Left lobe of liver (tissue), 2 donors: ENCODE measurements at places on chromosomes 11 and 22. TPM values are rescaled to one million over a fixed set of nuclear protein-coding genes. Genes with fewer than 3 reads are reported as not detected.

DNA sequence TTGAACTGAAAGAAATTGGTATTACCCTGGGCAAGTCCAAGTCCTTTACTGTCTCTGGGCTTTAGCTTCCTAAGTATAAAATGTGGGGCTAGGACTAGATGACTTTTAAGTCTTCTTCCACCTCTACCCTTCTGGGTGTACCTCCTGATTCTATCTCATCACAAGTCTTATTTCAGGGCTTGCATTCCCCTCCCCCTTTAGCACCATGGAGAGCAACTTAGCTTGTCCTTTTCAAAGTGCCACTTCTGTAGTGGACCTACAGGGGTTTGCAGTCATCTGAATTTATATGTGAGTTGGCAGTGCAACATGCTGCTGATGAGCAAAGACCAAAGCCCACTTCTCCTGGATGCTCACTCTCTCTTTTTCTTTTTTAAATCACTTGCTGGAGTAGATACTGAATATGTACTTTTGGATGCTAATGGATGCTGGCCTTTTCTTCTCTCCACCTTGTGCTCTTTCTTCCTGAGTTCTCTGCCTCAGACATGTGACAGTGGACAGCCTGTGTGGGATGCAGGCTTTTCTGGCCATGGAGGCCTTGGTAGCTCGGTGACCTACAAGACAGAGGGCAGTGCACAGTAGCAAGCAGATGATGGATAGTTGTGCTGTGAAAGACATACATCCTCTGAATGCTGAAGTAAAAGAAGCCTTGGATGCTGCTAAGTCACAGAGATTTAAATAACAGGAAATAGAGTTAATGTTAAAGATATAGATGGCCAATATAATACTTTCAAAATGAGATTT lies 185.0 kb downstream of the NELL1 start:
- DNase-seq: no peak

- no peak for DNase-seq
These were observed 55.8 kb downstream of the NECTIN1 start for GRCh38 chr11:119673052-119673758.

DNA sequence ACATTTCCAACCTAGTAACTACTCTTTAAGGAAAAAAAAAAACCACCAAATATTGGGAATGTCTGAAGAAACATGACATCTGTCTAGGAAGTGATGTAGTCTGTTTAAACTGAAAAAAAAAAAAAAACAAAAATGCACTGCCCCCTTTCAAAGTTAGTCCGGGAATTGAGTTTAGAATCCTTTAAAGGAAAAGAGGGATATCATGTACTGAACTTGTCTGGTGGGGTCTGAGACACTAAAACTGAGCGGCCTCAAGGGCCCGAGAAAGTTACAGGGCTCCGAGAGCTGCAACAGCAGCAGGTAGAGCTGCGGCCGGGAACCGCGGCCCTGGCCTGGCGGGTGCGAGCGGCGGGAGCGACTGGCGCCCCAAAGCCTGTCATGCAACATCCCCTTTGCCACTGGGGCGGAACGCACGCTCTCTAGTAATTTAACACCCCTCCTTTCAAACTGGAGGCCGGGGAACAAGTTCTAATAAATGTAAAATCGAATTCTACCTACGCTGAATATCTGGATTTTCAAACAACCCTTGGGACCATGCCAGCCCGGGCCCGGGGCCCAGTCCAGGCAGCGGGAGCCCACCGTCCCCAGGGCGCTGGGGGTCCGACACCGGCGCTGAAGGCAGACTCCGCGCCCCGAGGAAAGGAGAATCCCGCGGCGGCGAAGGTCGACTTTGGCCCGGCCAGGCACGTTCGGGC lies 736 bp downstream of the RDX start:
- DNase-seq: peak; percentile 66

- no peak for DNase-seq
These were observed 12.9 kb downstream of the RELT start for GRCh38 chr11:73389134-73389525.

GRCh38 chr11:3224401-3225057 lies 5.9 kb upstream of the MRGPRG start:
- no peak for DNase-seq

The OR8D4 gene
- not detected for total RNA-seq

DNA sequence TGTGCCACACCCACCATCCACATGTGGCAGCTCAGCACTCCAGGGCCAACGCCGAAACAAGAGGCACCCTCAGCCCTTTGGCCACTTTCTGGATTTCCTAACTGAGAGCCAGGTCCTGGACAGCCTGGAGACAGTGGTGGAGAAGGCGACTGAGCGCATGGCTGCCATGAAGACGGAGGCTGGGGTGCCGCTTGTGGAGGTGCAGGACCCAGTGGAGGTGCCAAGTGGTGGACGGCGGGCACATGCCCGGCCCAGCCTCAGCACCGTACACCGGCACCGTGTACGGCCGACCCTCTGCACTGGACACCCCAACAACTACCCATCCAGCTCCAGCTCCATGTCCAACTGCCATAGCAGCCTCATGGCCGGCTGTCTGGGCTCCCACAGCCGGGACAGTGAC lies 1.5 kb downstream of the CCDC116 start:
- DNase-seq: no peak

- no peak for DNase-seq
These were observed 13.6 kb downstream of the UCP2 start for GRCh38 chr11:73969091-73969490.

The KRTAP5-7 gene
- total RNA-seq: not detected

GRCh38 chr11:68825571-68825970 lies 16.1 kb downstream of the CPT1A start:
- DNase-seq: no peak

- DNase-seq: no peak
These were observed 73.4 kb downstream of the LINC01488 start for GRCh38 chr11:69554849-69555248.

The HBD gene
- 2.1 TPM for total RNA-seq

GRCh38 chr11:14904745-14905103 lies 12.7 kb upstream of the CYP2R1 start:
- peak; percentile 89 for DNase-seq

The C11orf86 gene
- not detected for total RNA-seq

- DNase-seq: no peak
These were observed 245.8 kb downstream of the CSNK2A3 start for GRCh38 chr11:11107076-11107723.

The C1QTNF4 gene
- total RNA-seq: 0.45 TPM

DNA sequence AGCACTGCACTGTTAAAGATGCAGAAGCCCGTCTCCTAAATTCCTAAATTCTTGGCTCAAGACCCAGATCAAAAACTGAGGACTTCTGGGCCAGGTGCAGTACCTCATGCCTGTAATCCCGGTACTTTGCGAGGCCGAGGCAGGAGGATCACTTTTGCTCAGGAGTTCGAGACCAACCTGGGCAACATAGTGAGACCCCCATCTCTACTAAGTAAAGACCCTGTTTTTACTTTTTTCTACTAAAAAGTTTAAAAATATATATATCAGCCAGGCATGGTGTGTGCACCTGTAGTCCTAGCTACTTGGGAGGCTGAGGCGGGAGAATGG lies 29.7 kb downstream of the PDGFB start:
- DNase-seq: no peak

The SUSD2 gene
- 1.4 TPM for total RNA-seq

DNA sequence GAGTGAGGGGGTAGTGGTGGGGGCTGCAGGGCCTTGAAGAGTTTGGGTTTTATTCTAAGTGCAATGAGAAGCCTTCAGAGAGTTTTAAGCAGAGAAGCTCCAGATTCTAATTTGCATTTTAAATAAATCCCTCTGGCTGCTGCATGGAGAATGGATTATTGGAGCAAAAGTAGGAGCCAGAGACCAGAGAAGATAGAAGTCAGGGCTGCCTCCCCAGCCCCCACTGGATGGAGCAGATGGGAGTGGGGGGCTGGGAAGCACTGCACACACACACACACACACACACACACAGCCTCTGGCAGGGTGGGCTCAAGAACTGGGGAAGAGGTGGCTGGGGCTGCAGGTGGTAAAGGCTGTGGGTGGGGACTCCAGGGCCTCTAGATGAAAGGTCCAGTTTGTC lies 75.6 kb downstream of the TSPAN18 start:
- no peak for DNase-seq

GRCh38 chr11:43578346-43579170 lies 102.0 kb upstream of the HSD17B12 start:
- DNase-seq: no peak

- no peak for DNase-seq
These were observed 470.1 kb downstream of the NTM start for GRCh38 chr11:131840545-131840944.

- no peak for DNase-seq
These were observed 149.8 kb downstream of the MPPED1 start for GRCh38 chr22:43561415-43562178.

The OR52A1 gene
- total RNA-seq: not detected

GRCh38 chr11:60345489-60345888 lies 18.4 kb downstream of the MS4A6E start:
- no peak for DNase-seq

DNA sequence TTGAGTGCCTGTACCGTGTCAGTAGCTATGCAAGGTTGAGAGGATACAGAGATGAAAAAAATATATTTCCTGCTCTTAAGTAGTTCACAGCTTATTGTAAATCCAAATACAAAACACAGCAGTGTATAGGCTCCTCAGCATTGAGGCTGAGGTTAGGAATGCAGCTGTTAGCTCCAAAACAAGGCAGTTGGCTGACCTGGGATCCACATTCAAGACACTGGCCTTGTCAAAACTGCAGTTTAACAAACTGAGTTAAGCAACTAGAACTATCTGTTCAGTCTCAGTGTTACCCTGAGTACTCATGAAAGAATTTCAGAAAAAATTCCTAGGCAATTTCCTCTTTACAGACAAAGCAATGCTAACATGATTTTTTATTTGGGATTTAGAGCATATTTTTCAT lies 42.8 kb downstream of the REXO2 start:
- no peak for DNase-seq

DNA sequence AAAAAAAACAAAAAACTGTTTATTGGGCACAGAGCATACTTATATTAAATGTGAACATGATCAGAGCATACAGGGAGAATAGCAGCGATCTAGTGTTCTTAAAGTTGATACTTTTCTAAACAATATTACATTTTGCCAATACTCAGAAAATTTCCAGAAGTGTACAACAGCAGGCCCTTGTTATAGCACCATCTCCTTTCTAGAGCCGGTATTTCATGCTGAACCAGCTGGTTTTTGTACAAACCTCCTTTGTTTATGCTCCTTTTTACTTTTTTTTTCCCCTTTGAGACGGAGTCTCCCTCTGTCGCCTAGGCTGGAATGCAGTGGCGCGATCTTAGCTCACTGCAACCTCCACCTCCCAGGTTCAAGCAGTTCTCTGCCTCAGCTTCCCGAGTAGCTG lies 90.7 kb downstream of the PPP6R3 start:
- no peak for DNase-seq
